ENCODE measurements at places on chromosomes 5 and 9.
A peak's percentile ranks its signal among the peaks of the same experiment; 100 is the strongest.

GRCh38 chr5:36949593-36949992 lies 73.0 kb downstream of the NIPBL start:
- no peak for DNase-seq

DNA sequence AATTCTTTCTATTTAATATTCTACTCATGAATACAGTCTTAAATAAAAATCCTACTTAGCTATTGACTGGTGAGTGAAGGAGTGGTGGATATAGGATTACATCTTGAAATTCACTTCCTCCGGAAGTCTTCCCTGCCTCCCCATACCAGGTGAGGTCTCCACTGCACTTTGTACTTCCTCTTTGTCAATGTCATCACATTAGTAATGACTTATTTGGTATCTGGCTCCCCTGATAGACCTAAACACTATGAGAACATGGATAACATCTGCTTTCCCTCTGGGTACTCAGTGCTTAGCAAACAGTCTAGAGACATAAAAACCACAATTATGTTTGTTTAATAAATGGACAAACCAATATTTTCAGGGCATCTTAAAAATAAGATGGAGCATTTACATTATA lies 532.1 kb downstream of the PDE4D start:
- no peak for DNase-seq

- no peak for DNase-seq
Measured at GRCh38 chr9:81431641-81432040, 257.7 kb downstream of the TLE1 start.

- no peak for DNase-seq
Measured at GRCh38 chr5:32405507-32405906, 39.0 kb downstream of the ZFR start.

GRCh38 chr5:141889282-141889871 lies 11.2 kb upstream of the PCDH1 start:
- no peak for DNase-seq

DNA sequence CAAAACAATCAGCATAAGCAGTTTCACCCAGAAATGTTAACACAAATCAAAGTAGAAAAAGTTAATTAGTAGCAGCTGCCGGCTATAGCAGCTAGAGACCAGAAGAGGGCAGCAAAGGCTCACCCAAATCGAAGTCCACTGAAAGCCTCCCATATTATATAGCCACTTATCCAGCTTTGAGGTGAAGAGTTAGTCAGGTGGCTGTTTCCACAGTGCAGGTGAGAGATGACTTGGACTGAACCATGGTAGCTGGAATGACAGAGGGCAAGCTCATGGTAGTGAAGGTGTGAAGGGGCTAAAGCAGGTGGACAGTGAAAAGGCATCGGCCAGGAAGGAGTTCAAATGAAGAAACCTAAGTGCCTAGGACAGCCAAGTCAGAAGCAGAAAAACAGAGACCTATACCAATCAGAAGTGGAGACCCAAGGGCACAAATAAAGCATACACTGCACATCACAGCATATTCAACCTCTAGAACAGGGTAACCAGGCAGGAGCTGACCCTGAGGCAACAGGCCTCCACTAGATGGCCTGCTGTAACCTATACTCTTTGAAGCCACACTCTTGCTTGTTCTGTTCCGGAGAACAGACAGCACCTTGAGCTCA lies 7.2 kb upstream of the RNF38 start:
- DNase-seq, result peak; percentile 46

- no peak for DNase-seq
Measured at GRCh38 chr5:71922584-71923106, 184.6 kb upstream of the MAP1B start.

DNA sequence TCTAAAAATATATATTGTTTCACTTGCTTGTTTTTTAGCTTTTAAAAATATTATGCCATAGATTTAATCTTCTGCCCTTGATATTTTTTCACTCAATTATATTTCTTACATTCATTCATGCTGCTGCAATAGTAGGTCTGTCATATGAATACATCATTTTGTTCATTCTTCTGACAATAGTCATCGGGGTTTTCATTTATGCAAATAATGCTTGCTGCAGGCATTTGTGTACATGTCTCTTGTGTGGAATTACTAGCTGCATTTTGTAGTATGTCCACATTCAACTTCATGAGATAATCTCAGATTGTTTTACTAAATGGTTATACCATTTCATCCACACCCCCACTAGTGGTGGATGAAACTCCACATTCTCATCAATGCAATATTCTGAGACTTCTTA lies 5.3 kb upstream of the PLPP1 start:
- DNase-seq, result no peak

- DNase-seq, result no peak
Measured at GRCh38 chr5:14699807-14700400, 35.4 kb downstream of the OTULIN start.

DNA sequence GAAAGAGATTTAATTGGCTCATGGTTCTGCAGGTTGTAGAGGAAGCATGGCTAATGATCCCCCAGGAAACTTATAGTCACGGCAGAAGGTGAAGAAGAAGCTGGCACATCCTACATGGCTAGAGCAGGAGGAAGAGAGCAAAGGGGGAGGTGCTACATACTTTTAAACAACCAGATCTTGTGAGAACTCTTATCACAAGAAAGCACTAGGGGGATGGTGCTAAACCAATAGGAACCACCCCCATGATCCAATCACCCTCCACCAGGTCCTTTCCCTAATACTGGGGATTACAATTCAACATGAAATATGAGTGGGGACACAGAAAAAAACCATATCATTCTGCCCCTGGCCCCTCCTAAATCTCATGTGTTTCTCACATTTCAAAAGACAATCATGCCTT lies 147.2 kb upstream of the EPB41L4A start:
- DNase-seq, result no peak

DNA sequence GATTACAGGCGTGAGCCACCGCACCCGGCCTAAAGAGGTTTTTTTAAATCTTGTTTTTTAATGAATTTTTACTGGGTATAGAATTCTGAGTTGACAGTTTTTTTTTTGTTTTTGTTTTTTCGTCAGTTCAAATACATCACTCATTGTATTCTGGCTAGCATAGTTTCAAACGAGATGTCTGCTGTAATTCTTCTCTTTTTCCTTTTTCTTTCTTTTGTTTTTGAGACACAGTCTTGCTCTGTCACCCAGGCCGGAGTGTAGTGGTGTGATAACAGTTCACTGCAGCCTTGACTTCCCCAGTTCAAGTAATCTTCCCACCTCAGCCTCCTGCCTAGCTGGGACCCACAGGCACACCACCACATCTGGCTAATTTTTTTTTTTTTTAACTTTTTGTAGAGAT lies 2.2 kb upstream of the PRRT1B start:
- DNase-seq, result no peak

- DNase-seq, result no peak
Measured at GRCh38 chr5:81045389-81045807, 85.2 kb downstream of the RASGRF2 start.

DNA sequence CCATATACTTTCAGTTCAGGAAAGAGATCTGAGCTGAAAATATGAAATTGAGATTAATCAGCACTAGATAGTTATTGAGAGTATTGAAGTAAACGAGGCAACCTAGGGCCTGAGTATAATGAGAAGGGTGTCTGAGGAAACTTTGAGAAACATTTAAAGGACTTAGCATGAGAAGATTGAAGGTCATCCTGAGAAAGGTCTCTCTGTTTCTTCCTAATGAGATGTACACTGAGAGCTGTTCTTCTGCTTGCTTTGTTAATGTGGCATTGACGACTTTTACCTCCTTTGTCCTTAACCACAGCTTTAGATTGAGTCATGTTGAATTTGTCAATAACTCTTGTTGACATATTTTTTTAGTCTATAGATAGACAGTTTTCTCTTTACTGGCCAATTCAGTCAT lies 145.1 kb upstream of the ACTBL2 start:
- no peak for DNase-seq

DNA sequence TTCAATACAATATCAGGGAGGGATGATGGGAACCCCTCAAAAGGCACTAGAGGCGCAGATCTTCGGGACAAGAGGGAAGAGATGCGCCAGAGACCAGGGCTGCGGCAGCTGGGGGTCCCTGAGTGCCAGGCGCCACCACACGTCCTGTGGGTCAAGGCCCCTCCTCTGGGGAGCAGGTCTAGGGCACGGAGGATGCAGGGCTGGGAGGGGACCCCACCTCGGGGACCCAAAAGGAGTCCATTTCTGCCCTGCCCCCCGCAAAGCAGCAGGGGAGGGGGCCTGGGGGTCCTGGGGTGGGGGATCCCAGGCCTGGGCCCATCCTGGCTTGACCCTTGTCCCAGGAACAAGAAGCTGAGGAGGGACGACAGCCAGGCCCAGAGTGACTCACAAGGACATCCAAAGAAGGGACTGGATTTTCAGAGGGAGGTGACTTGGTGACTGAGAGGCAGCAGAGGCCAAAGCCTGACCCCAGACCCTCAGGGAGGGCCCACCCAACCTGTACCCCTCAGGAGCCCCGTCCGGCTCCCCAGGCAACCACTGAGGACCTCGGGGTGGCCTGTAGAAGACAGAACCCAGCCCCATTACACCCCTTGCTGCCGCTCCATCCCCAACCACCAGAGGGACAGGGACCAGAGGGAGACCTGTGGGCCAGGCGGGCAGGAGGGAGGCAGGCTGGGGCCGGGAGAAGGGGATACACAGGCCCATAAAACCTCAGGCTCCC lies 54.2 kb downstream of the LRSAM1 start:
- DNase-seq, result peak; percentile 4

DNA sequence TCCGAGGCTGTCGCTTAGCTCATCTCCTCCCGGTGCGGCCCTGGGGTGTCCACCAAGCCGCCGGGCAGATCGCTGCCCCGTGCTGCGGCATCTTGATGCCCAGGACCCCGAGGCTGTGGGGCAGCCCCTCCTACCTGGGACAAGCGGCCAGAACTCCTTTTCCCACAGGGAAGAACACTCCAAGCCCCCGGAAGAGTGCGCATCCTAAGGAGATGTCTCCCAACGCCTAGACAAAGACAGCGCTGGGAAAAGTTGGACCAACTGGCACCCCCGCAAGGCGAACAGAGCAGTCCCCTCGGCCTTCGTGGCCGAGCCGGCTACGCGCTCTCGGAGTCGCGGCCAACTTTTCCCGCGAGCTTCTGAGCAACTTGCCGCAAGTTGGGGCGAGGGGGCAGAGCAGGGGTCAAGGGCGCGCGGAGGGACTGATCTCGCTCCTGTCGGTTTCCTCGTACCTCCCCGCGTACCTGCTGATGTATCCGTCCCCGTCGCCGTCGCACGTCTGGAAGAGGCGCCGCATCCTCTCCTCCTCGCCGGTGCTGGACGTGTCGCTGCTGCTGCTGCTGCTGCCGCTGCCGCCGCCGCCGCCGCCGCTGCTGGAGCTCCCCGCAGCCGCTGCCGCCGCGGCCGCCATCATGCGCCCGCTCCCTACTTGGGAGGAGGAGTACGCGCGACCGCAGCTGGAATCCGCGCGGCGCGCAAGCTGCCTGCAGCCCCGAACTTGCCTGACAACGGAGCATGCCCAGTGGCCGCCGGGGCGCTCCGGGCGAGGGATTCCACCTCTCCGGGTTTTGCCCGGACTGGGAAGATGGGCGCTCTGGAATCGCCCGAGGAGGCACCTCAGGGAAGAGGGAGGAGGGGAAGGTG lies at the start of gene MCC:
Gene MCC (minus strand): TSS at position 673 of the 864 bp plus-strand sequence.
- peak; percentile 37 for DNase-seq
